ENCODE measurements at places on chromosomes 2 and 18.

DNA sequence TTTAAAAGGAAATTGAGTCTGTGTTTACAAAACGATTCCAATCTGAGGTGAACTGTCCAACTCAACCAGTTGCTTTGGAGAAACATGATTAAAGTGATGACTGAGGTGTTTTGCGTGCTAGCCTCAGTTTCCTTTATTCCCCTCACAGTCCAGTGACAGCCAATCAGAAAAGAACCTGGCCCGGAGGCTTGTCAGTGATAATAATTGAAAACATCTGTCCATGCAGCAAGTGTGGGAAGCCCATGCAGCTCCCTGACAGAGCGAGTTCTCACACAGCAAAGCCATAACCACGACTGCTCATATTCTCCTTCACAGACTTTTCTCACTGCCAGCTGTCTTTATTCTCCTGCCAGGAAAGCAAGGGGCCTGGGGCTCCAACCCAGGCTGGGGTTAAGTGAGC lies 613.4 kb downstream of the ARHGAP15 start:
- no peak for DNase-seq

- no peak for DNase-seq
These were observed 414.8 kb downstream of the HRH4 start for GRCh38 chr18:24875286-24875685.

DNA sequence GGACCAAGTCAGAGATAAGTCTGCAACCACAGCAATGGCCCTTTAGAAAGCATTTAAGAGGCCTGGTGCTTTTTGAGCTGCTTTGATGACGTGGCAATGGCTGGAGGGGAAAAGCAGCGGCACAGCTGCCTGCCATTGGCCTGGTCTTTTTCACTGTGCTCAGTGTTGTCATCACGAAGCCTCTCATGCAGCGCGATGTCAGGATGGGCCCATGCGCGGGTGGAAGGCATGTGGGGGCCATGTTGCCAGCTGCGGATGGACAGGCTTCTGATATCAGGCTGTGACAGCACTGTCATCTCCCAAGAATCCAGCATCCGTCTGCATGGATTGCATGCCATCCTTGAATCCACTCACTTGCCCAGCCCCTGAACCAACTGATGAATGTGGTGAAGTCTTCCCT lies 204.5 kb downstream of the ACKR3 start:
- DNase-seq: no peak

DNA sequence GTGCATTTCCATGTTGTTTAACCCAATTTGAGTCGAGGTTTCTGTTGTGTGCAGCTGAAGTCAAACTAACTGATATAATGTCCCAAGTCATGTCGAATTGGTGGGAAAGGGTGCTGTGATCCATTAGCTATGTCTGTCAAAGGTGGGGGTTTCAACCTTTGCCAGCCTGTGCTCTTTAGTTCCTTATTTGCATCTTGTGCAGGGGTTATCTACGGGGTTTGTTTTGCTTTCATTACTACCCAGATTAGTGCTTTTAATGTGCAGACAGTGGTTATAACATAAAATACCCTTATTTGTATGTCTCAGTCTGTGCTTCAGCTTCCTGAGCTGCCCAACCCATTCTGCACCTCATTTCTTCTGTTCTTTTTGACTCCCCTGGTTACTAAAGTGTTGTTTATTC lies 271.9 kb upstream of the CXCR4 start:
- DNase-seq: no peak

- DNase-seq: no peak
These were observed 352.6 kb downstream of the TNS1 start for GRCh38 chr2:217650229-217650628.
